Body of pancreas (tissue), 4 donors: ENCODE measurements at places on chromosomes 7 and 10. TPM values are rescaled to one million over a fixed set of nuclear protein-coding genes. Genes with fewer than 3 reads are reported as not detected.

The EPHA1 gene
- 9.9 TPM for total RNA-seq

The FGF8 gene
- not detected for total RNA-seq

DNA sequence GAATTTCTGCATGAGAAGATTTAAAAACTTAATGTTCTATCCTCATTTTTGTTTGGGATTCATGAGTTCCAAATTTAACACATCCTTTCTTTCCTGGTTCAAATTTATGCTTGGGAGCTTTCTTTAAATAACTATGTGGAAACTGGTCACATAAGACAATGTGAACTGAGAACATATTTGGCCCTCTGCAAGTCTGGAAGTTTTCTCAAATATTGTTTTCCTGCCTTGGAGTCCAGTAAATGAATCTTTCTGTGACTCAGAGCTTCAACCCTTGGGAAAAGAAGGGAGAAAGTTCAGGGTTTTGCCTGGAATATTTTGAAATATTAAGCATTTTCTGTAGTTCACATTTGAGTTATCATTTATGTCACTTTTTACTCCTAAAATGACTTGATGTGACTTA lies 559.0 kb upstream of the NRP1 start:
- no peak for DNase-seq

The SEMA4G gene
- total RNA-seq: 10.5 TPM

GRCh38 chr10:102408728-102409603 lies 9.6 kb downstream of the PSD start:
- peak; percentile 40 for DNase-seq
